ENCODE measurements at places on chromosomes 12 and 14.
A peak's percentile ranks its signal among the peaks of the same experiment; 100 is the strongest.

GRCh38 chr12:92629349-92630065, 73.3 kb upstream of the PLEKHG7 start:
- peak; percentile 43 for DNase-seq

DNA sequence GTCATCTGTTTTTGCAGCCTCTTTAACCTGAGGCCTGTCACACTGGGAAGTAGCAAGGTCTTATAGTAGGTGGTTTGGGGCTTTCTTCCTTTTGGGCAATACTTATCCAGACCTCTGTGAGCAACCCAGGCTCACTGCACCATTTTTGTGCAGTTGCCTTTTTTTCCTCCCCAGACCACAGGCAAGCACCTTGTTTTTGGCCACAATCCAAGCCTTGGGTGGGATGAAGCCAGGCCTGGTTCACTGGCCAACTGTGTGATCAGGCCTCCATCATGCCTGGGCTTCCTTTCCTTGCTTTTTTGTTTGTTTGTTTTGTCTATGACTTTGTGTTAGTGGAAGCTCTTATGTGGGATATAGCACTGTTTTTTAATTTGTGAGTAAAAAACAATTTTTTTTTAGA, 71.7 kb downstream of the DNAH10 start:
- DNase-seq, result peak; percentile 37

- no peak for DNase-seq
Observed at GRCh38 chr14:95056476-95056875, 100.9 kb downstream of the DICER1 start.

DNA sequence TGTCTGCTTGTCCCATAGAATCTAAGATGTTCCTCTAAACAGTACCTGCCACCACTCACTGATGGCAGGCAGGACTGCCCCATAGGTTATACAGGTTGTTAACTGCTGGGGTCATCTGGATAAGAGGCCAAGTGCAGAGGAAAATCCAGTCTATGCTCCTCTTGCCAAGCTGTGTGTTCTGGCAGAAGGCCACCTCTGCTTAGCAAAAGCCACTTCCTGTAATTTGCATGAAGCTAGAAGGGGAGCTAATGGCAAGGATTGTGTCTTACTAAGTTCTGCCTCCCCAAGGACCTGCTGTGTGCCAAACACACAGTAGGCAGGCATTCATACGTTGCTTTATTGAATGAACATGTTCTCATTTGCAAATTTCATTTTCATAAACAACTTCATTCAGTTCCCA, 445.4 kb downstream of the BCL11B start:
- no peak for DNase-seq

GRCh38 chr14:57797160-57797559, 68.7 kb downstream of the SLC35F4 start:
- no peak for DNase-seq

DNA sequence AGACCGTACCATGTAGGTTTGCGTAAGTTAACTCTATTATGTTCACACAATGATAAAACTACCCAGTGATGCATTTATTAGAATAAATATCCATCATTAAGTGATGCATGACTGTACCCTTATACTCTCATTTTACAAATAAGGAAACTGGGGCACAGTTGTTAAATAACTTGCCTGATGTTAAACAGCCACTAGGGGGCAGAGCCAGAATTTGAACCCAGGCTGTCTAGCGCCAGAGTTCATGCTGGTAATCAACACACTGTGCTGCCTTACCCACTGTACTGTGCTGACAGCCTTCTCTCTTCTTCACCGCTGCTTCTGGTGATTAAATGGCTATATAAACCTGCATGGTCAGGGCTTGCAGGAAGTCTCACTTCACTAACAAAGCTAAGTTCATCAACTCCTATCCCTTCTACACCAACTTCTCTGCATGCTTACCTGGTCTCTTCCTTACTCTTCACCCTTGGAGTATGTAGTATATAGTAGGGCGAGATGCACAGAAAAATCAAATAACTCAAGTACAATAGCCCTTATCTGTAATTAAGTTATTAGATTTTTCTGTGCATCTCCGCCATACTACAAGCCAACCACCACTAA, 43.6 kb upstream of the APPL2 start:
- peak; percentile 19 for DNase-seq

DNA sequence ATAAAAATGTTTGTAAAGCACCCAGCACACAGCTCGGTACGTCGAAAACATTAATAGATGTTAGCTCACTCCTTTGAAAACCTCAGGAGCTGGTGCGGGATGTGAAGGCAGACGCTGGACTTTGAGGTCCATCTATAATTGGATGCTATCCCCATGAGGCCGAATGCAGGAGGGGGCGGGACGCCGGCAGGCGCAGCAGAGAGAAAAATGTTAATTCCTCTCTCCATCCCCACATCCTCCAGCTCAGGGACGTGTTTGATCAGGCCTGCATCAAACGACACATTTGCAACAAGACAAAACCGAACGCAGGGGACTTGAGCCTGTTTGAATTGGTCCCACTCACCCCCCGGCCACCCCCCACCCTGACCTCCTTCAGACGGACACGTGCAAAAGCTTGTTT, 231.0 kb downstream of the RBM19 start:
- DNase-seq, result no peak

DNA sequence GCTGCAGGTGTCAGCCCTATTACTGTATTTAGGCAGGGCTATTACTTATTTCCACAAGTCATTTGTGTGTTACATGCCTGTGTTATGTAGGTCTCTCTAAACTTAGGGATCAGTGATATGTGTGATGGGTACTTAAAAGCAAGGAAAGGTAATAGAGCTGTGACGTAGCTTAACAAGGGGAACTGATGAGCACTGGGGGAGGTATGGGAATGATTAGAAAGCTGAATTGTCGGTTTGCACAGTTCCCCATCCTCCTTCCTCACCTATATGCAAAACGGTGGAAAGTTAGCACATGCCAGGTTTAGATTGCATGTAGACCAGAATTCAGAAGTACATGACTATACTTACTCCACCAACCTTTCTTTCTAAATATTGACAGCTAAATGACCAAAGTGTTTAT, 494.3 kb upstream of the GARIN6 start:
- DNase-seq, result no peak

GRCh38 chr12:75591628-75592027, 80.2 kb upstream of the KRR1 start:
- no peak for DNase-seq

- DNase-seq, result no peak
Observed at GRCh38 chr12:104475271-104475670, 18.5 kb downstream of the CHST11 start.

- no peak for DNase-seq
Observed at GRCh38 chr12:31508436-31509150, 82.3 kb downstream of the DENND5B start.

- peak; percentile 65 for DNase-seq
Observed at GRCh38 chr14:93219103-93219726, 12.2 kb downstream of the UBR7 start.

DNA sequence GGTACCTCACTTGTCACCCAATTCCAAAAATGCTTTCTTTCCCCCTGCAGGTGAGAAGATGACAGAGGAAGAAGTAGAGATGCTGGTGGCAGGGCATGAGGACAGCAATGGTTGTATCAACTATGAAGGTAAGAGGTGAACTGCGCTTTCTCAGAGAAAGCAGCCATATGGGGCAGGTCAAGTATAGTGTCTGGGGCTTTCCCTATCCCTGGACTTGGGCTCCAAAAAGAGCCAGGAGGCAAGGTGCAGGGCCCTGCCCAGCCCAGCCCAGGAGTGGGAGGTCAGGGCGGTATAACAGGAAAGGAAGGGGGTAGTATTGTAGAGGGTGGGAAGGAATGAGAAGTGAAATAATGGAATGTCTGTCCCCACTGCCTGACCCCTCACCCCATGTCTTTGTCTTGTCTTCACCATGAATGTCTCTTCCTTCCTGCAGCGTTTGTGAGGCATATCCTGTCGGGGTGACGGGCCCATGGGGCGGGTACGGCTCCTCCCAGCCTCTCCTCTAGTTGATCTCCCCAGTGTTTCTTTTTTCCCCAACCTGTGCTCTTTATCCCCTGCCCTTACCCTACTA, 2.1 kb downstream of the MYL6 start:
- DNase-seq, result no peak

DNA sequence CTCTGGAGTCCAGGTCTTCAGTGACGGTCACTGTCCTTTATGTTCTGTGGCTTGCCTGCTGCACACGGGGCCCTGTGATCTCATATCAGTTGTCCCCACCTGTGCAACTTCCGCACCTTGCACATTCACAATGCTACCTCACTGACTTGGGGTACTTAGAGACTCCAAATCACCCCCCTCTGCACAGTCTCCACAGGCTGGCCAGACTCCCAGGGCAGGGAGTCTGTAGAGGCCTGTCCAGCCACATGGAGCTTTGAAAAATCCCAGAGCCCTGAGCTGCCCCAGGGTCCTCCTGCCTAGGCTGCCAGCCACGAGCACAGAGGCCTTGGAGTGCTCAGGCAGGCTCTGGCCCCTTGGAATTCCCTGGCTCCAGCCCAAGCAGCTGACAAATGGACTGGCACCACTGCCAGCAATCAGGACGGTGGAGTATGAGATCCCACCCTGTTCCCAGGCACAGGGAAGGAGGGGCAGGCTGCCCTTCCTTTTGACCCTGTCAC, 26.4 kb downstream of the CMKLR1 start:
- peak; percentile 83 for DNase-seq

DNA sequence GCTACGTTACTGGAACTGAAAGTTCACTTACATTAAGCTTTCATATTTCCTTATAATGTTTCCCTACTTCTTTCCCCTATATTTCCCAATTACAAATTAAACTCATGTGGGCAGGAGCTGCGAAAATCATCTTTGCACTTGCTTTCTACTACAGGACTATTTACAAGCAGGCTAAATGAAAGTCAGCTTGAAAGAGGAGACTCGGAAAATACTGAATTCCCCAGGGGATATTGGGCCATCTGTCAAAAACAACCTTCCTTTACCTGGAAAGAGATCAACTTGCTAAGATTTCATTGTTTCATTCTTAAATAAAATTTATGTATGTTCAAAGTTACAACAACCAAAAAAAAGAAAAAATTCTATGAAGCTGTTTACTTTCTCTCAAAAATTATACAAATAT, 92.8 kb upstream of the BBS10 start:
- DNase-seq, result no peak

DNA sequence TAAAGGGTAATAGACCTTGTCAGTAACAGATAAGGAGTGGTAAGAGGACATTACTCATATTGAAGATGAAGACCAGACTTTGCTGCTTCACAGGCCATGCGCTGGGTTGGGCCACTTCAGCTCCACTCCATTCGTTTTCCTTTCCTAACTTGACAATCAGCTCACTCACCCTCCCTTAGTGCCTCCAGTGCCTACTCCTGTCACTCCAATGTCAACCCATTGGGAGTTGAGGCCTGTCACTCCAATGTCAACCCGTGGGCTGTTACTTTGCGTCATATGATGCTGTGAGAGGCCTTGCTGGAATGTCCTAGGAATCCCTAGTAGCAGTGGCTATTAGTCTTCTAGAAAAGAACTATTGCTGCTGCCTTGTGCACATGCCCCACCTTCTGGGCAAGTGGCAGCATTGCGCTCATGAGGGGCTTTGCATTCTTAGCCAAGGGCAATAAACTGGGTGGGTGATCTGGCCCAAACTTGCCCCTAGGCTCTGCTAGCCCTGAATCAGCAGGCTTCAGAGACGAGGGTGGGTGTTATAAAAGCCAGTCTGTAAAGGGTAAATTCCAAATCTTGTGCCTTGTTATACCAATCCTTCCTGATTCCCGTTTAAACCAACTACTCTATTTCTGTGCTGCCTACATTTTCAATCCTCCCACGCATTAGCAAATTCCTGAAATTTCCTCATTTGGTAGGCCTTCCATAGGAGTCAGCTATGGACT, 36.1 kb downstream of the BAZ2A start:
- DNase-seq, result peak; percentile 72

- DNase-seq, result no peak
Observed at GRCh38 chr12:111314953-111315539, 53.8 kb downstream of the PHETA1 start.

All from BE2C (cell line).